GM06990 (cell line): ENCODE measurements at places on chromosomes 7 and 10.

GRCh38 chr7:142792129-142792528 is 21.4 kb downstream of the PRSS2 start:
- DNase-seq = no peak

- no peak for DNase-seq
Measured at GRCh38 chr7:91784469-91784868, 96.0 kb downstream of the MTERF1 start.

GRCh38 chr7:89247207-89247606 is 451.7 kb upstream of the TEX47 start:
- no peak for DNase-seq

DNA sequence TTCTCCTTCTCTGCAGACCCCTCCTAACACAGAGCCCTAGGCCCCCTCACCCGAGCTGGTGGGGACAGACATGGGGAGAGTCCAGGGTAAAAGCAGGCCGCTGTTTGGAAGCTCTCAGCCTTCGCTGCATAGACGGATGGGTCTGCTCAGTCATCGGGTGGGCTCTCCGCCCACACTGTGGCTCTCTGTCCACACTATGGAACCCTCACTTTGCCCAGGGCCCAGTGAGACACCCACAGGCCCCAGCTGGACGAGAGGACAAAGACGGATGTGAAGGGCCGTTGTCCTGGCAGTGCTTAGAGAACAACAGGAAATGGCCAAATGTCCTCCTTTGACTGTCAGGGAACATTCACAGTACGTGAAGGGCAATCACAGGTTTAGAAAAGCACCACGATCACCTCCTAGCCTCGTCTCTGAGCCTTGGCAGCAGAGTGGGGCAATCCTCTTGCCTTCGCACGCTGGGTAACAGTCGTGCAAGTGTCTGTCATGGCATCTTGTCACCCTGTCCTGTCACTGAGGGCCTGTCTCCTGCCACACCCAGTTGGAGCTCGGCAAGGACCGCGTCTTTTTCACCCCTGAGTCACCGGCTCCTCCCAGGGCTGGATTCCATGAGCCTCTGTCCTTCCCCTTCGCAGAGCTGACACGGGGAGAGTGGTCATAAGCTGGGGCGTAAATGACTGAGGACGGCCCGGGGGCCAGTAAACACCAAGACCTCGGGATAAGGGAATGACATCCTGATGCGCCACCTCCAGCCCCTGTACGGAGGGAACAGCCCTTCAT is 80.6 kb downstream of the PRKAG2 start:
- no peak for DNase-seq

- no peak for DNase-seq
Measured at GRCh38 chr7:70953331-70953741, 178.6 kb upstream of the GALNT17 start.

DNA sequence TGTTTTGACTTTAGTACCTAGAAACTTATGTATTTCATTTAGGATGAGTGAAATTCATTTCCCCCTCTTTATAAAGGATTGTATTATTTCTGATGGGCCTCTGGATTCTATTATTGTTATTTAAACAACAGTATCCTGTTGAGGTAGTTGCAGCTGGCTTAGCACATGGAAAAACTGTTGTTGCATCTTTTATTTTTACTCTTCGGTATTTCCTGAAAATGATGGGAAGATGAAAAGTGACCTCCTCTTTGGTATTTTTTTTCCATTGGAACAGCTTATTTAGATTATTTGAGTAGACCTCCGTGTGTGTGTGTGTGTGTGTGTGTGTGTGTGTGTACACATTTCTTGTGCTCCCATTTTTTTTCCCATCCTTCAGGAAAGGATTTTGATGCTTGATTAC is 129.8 kb downstream of the PRKG1 start:
- no peak for DNase-seq

DNA sequence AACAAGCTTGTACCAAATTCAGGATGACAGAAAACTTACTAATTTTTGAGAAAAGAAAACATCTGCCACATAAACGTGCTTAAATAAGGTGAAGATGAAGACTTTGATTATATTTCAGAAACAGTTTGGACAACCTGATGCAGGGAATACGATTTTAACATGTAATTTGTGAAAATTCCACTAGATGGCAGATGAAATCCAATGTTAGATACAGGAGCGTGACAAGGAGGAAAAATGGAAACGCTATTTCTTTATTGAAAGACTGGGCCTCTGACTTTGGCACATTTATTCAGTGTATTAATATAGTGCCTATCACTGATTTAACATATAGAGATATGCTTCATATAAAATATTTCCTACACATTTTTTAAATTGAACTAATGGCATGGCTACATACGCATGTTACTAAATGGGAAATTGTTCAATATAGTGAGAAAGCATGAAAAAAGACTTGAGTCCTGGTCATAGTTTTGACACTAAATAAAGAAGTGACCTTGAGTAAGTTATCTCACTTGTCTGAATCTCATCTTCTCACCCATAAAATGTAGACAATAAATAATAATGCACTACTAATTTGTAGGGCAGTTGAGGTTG is 60.7 kb downstream of the CD36 start:
- DNase-seq = no peak

- no peak for DNase-seq
Measured at GRCh38 chr7:142884286-142884640, 1.3 kb downstream of the TRPV6 start.

DNA sequence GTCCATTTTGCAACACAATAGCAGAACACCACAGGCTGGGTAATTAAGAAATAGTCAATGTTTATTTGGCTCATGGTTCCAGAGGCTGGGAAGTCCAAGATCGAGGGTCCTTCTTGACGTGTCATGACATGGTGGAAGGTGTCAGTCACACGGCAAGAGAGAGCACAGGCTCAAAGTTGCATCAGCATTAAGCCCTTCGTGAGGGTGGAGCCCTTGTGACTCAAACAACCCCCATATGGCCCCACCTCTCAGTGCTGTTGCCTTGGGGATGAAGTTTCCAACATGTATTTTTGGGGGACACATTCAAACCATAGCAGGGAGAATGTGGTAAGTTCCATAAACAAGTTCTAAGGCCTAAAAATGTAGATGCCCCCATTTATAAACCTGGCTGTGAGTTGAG is 24.6 kb upstream of the GTPBP4 start:
- no peak for DNase-seq

GRCh38 chr7:31664890-31665289 is 22.1 kb upstream of the PPP1R17 start:
- DNase-seq = no peak

DNA sequence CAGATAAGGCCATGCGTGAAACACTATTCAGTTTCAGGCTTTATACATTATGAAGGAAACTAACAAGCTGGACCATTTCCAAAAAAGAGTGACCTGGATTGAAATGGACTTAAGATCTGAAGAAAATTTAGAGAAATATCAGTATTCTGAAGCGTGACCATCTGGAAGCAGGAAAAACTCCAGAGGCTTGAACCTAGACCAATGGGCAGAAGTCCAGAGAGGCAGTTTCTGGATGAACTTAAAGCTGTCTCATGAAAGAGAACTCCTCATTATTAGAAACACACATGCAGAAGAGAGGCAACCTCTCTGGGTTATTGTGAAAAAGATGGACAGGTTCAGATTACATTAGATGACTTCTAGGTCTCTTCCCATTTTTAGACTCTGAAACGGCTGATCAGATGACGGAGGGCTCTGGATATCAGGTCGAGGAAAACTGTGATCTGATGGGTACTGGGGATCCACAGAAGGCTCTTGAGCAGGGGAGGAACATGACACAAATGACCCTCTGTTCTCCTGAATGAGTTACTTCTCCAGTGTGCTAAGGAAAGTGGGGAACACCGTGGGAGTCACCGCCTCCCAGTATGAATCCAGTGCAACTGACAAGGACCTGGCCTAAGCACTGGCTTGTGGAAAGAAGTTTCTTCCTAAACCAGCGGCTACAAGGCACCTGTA is 116.5 kb downstream of the SPDYE5 start:
- DNase-seq = no peak

- no peak for DNase-seq
Measured at GRCh38 chr7:117468174-117468573, 11.7 kb upstream of the CFTR start.

- DNase-seq = peak; percentile 74
Measured at GRCh38 chr7:137985253-137985896, 16.5 kb downstream of the CREB3L2 start.

- DNase-seq = no peak
Measured at GRCh38 chr7:35260246-35260645, 6.3 kb upstream of the TBX20 start.

DNA sequence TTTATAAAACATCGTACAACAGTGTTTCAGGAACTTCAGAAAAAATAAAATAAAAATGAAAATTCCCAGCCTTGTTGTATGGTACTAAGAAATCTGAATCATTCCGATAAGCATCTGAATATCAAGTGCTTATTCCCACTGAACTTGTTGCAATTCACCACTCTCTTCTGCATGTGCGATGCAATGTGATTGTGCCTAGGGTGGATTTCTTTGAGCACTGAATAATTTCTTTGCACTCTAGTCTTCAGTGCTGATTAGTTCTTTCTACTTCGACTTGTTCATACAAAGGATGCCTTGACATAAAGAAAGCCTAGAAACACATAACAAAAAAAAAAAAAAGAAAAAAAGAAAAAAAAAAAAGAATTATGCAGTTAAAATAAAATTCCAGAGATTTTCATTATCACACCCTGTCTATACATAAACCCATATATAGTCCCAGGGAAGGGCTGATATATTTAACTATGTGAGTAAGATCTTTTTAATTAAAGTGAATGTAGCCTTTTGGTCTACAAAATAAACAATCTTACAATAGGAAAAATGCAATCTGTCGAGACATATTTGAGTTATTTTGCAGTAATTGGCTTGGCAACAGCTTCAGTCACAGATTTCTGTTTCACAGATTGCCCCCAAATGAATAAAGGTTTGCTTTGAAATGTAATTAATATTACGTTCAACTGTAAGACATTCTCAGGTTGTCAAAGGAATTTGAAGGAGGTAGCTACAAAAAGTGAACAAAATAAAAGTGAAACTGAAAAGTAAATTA is 1118.9 kb upstream of the CELF2 start:
- DNase-seq = no peak
